ENCODE measurements at places on chromosomes 2 and 18. TPM values are rescaled to one million over a fixed set of nuclear protein-coding genes. Genes with fewer than 3 reads are reported as not detected.

DNA sequence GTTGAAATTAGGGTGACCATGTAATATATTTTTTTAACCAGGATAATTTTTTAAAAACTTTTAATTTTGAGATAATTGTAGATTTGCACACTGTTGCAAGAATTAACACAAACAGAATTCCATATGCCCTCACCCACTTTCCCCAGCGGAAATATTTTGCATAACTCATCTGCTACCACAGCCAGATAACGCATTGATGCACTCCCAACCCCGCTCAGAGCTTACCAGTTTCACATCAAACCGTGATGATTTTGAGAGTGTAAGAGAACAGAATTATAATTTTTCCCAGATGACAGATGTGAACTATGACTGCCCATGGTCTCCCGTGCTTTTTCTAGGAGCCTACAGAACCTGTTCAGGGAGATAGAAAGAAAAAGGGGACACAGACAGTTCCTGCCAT lies 35.2 kb upstream of the LDLRAD4 start:
- DNase-seq, result no peak
- no peak overlapping the region for H3K4me3 ChIP-seq
- no peaks in the 10 kb centered on the region for H3K27me3 ChIP-seq

GRCh38 chr2:19538411-19538963 lies 180.1 kb upstream of the OSR1 start:
- H3K4me1 ChIP-seq, result no peaks in the 10 kb centered on the region
- H3K36me3 ChIP-seq, result no peaks in the 10 kb centered on the region
- H3K4me3 ChIP-seq, result no peak overlapping the region
- DNase-seq, result peak; percentile 72
- peak overlapping the region; percentile 57 for H3K27ac ChIP-seq
- H3K27me3 ChIP-seq, result no peaks in the 10 kb centered on the region

The ASPRV1 gene
- total RNA-seq, result 4.3 TPM

- no peak for DNase-seq
- no peak overlapping the region for H3K27ac ChIP-seq
- H3K36me3 ChIP-seq, result no peaks in the 10 kb centered on the region
- H3K4me1 ChIP-seq, result no peaks in the 10 kb centered on the region
Observed at GRCh38 chr2:152200101-152200500, 24.5 kb upstream of the STAM2 start.

DNA sequence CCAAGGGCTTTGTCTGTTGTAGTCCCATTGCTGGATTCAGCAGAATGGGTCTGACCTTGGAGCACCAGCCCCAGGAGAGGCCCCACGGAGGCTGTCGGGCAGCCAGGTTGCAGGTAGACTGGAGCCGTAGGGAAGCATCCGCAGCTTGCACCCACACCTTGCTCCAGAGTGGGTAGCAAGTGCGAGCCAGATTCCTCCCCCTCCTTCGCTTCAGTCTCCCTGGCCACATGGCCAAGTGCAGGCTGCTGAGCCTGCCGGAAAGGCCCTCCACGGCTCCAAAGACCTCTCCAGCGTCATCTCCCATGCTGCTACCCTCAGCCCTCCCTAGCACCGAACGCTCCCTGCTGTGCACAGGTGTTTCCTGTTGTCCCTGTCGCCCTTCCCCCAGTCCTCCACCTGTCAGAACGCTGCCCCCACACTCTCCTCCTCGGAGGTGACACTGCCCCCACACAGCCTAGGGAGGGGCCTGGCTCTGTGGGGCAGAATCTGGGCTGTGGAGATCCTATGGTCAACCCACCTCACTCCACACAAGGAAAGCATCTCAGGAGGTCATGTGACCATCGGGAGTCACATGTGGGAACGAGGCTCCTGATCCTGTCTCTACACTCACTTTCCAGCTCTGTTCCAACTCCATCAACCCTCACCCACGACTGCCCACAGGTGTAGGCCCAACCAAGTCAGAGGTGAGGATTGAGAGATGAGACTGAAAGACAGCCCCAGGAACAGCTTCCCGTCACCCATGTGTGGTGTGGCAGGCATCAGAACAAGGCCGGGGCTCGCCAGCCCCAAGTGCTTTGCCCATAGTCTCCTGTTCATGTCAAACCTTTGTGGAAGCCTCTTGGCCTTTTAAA lies 8.3 kb downstream of the KCNF1 start:
- DNase-seq, result no peak
- H3K27ac ChIP-seq, result no peak overlapping the region
- H3K4me3 ChIP-seq, result no peak overlapping the region
- no peaks in the 10 kb centered on the region for H3K4me1 ChIP-seq

All from ascending aorta (tissue), 2 donors.